ENCODE measurements at places on chromosomes 6 and 20. TPM values are rescaled to one million over a fixed set of nuclear protein-coding genes. Genes with fewer than 3 reads are reported as not detected.

- no peak for DNase-seq
- peaks cover 86% of the 10 kb centered on the region for H3K4me1 ChIP-seq
- H3K4me3 ChIP-seq: no peak overlapping the region
- H3K27me3 ChIP-seq: no peaks in the 10 kb centered on the region
Measured at GRCh38 chr6:18405477-18406293, 18.5 kb downstream of the RNF144B start.

DNA sequence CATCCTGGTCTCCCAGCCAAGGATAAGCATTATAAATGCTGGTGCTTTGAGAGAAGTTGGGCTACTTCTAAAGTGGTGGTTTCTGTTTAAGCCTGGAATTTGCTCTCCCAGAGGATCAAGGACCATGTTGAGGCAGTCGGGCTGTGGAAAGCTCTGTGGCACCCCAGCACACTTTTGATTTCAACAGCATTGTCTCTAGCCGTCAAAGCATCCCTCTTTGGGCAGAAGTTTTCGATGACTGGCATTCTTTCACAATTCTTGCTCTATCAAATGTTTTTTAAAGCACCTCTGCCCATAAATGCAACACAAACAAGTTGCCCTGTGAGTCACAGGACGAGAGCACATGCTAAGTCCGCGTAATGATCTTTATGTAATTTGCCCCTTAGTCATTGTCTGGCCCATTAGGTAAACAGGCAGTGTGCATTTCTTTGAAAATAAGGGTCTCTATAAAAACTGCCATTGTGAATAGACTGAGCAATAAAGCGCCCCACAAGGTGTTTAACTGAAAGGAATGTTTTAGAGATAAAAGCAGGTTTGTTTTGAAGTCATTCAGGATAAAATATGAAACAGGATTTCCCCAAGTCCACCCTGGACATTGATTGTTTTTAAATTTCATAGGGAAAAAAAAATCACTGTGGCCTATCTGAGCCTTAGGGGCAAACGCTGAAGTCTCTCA is 44.7 kb upstream of the FOXQ1 start:
- H3K4me3 ChIP-seq: no peak overlapping the region
- H3K36me3 ChIP-seq: no peaks in the 10 kb centered on the region
- no peaks in the 10 kb centered on the region for H3K27me3 ChIP-seq
- H3K27ac ChIP-seq: no peak overlapping the region
- H3K4me1 ChIP-seq: no peaks in the 10 kb centered on the region

GRCh38 chr6:74408844-74409243 is 712.8 kb downstream of the CD109 start:
- H3K27ac ChIP-seq: no peak overlapping the region
- no peaks in the 10 kb centered on the region for H3K36me3 ChIP-seq
- H3K4me3 ChIP-seq: no peak overlapping the region

GRCh38 chr6:10418862-10419748 is 4.2 kb upstream of the TFAP2A start:
- no peak for DNase-seq
- H3K4me3 ChIP-seq: no peak overlapping the region

- H3K4me1 ChIP-seq: peaks cover 14% of the 10 kb centered on the region
- no peak for DNase-seq
- no peaks in the 10 kb centered on the region for H3K27me3 ChIP-seq
- H3K36me3 ChIP-seq: no peaks in the 10 kb centered on the region
- H3K27ac ChIP-seq: peak overlapping the region; percentile 58
Measured at GRCh38 chr20:1473246-1474220, 6.9 kb upstream of the NSFL1C start.

DNA sequence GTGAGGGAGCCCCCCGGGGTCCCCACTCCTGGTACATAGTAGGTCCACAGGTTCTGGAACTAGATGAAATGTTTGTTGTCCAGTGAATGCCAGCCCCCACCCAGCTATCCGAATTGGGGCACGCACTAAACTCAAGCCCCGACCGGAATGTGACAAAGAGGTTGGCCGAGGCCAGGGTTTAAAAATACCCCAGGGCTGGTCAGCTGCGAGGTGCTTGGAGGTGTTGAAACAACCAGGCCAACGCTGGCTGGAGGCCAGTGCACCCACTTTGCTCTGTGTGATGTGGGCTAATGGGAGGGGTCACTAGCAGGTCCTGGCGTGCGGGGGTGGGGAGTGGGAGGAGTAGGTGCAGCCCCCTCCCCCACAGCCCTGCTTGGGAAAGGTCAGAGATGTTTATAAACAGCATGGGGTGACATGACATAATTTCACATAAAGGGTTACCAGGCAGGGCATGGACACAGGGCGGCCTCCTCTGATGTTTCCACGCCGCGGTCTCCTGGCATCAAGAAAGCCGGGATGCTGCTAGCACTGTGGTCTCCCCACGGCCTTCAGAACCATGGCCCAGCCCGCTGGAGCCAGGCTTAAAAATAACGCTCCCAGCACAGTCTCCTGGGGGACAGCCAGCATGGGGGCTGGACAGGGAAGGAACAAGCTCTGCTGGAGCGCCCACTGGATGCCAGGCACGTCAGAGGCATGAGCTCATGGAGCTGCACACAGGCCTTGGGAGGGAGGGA is 111.2 kb upstream of the PTPN1 start:
- H3K27ac ChIP-seq: peak overlapping the region; percentile 49
- H3K36me3 ChIP-seq: no peaks in the 10 kb centered on the region
- DNase-seq: peak; percentile 65
- H3K4me1 ChIP-seq: peaks cover 32% of the 10 kb centered on the region

DNA sequence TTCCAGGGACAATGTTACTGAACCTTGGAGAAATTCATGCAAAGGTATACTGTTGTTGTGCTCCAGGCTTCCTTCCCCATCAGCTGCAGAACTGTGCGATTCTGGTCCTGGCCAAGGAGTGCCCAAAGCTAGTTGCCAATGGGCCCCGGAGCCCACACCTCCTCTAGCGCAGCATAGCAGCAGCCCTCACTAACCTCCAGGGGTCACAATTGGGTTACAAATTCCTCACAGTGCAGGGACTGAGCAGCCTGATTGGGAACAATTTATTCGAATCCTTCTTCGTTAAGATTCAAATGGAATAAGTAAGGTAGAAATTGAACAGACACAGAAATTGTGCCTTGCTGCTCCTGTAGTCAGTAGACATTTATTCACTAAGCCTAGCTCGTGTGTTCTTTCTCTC is 284.9 kb downstream of the PRKN start:
- no peak overlapping the region for H3K4me3 ChIP-seq
- no peaks in the 10 kb centered on the region for H3K4me1 ChIP-seq
- H3K27ac ChIP-seq: no peak overlapping the region
- H3K36me3 ChIP-seq: no peaks in the 10 kb centered on the region
- no peak for DNase-seq

- DNase-seq: no peak
- no peak overlapping the region for H3K4me3 ChIP-seq
- H3K27me3 ChIP-seq: no peaks in the 10 kb centered on the region
- peaks cover 80% of the 10 kb centered on the region for H3K4me1 ChIP-seq
- peak overlapping the region; percentile 45 for H3K27ac ChIP-seq
Measured at GRCh38 chr6:16740097-16740496, 21.2 kb downstream of the ATXN1 start.

LHFPL5 gene
- not detected for total RNA-seq

SLC52A3 gene
- 2.7 TPM for total RNA-seq

GRCh38 chr6:153215242-153215641 is 84.2 kb upstream of the RGS17 start:
- no peak for DNase-seq
- H3K36me3 ChIP-seq: no peaks in the 10 kb centered on the region
- no peaks in the 10 kb centered on the region for H3K4me1 ChIP-seq
- no peak overlapping the region for H3K27ac ChIP-seq
- no peak overlapping the region for H3K4me3 ChIP-seq

DNA sequence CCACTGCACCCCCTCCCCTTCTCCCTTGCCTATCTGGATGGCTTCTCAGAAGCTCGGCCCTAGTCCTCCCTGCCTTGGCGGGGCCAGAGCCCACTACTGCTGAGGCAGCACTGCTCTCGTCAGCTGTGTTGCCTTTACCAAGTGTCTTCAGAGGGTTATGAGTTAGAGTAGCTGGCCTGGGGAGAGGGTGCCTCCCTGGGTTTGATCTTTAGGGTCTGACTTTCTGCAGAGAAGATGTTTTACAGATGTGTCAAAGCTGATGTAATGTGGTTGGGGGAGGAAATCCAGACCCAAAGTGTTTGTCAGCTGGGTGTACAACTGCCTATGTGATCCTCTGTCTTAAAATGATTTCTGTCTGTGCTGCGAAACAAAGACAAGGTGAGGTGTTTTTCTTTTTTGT is 30.4 kb upstream of the PI16 start:
- no peak overlapping the region for H3K27ac ChIP-seq
- DNase-seq: no peak
- H3K27me3 ChIP-seq: no peaks in the 10 kb centered on the region
- peaks cover 4% of the 10 kb centered on the region for H3K4me1 ChIP-seq
- H3K4me3 ChIP-seq: no peak overlapping the region

DNA sequence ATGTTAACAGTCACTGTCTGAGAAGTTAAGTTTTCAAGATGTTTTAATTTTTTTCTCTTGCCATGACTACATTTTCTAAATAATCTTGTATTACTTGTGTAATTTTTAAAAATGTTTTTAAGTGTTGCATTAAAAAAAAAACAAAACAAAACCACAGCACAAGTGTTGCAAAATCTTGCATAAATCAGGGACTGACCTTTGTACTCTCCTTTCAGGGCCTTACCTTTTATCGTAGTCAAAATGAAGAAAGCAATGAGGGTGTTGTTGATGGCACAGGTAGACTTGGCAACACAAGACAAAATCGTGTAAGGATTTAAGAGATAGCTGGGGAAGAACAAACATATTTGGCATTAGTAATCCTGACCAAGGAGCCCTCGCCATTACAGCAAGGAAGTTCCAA is 42.5 kb downstream of the PIGU start:
- no peaks in the 10 kb centered on the region for H3K4me1 ChIP-seq
- H3K36me3 ChIP-seq: no peaks in the 10 kb centered on the region
- DNase-seq: no peak
- no peak overlapping the region for H3K4me3 ChIP-seq

MAFB gene
- 29.8 TPM for total RNA-seq

DNA sequence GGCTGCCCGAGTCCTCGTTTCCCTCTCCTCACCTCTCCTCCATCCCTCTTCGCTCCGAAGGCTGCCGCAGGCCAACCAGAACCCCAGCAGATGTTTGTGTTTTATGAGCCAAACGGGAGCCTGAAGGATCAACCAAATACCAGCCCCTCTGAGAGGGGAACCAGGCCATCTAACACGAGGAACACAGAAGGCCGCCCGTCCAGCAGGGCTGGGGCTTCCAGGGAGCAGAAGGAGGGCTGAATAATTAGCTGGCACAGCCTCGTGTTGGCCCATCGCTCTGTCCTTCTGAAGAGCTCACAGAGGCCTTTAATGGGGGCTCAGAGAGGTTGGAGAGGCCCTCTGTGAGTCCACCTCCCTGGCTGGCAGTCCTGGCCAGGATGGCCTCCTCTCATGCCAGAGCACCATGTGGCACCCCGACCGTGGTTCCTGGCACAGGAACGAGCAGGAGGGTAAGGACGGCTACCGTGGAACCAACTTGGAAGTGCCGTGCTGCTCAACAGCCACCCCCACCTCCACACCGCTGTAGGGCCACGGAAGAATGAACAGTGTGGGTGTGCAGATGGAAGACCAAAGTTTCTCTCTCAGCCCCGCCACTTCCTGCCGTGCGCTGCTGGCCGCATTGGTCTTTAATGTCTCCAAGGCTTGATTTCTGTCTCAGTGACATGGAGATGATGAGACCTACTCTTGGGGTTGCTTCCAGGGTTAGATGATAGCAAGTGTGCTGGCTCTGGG is 155.2 kb downstream of the SCML4 start:
- H3K4me1 ChIP-seq: peaks cover 15% of the 10 kb centered on the region
- no peak overlapping the region for H3K4me3 ChIP-seq
- no peaks in the 10 kb centered on the region for H3K27me3 ChIP-seq
- H3K36me3 ChIP-seq: no peaks in the 10 kb centered on the region

FAM184A gene
- 13.3 TPM for total RNA-seq

GRCh38 chr6:90403489-90404381 is 107.1 kb upstream of the BACH2 start:
- H3K4me3 ChIP-seq: no peak overlapping the region
- H3K4me1 ChIP-seq: no peaks in the 10 kb centered on the region
- H3K36me3 ChIP-seq: no peaks in the 10 kb centered on the region
- no peak overlapping the region for H3K27ac ChIP-seq

GRCh38 chr6:111838749-111839484 is 34.3 kb downstream of the FYN start:
- H3K36me3 ChIP-seq: no peaks in the 10 kb centered on the region
- no peak for DNase-seq
- H3K4me1 ChIP-seq: no peaks in the 10 kb centered on the region
- H3K27me3 ChIP-seq: no peaks in the 10 kb centered on the region
- H3K27ac ChIP-seq: no peak overlapping the region
- no peak overlapping the region for H3K4me3 ChIP-seq

GRCh38 chr20:46137816-46138215 is 19.7 kb downstream of the CD40 start:
- no peak overlapping the region for H3K4me3 ChIP-seq
- no peak for DNase-seq
- peaks cover 96% of the 10 kb centered on the region for H3K27me3 ChIP-seq

TP53TG5 gene
- total RNA-seq: 0.44 TPM

GRCh38 chr6:151025076-151025475 is 159.6 kb downstream of the MTHFD1L start:
- no peaks in the 10 kb centered on the region for H3K27me3 ChIP-seq
- no peak overlapping the region for H3K4me3 ChIP-seq
- no peak overlapping the region for H3K27ac ChIP-seq
- DNase-seq: no peak

RBPJL gene
- not detected for total RNA-seq

GRCh38 chr20:33568378-33568777 is 78.5 kb downstream of the CBFA2T2 start:
- H3K4me3 ChIP-seq: no peak overlapping the region
- DNase-seq: peak; percentile 45
- H3K36me3 ChIP-seq: no peaks in the 10 kb centered on the region
- peaks cover 11% of the 10 kb centered on the region for H3K4me1 ChIP-seq

DNA sequence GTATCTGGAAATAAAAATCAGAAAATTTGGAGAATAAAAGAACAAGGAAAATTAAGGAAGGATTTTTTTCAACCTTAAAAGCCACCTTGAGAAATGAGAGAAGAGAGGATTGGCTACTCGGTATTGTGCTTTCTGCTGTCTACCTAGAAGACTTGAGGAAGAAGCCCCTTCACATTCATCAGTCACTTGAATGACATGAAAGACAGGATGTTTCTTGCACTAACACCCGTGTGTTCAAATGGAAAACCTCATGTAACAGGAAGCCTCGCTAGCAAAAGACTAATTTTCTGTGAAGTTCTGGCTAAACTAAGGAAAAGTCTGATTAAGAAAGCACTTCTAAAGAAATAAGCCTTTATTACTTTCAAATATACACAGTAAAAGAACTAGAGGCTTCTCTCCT is 69.9 kb downstream of the OLIG3 start:
- H3K36me3 ChIP-seq: no peaks in the 10 kb centered on the region
- H3K4me3 ChIP-seq: no peak overlapping the region
- DNase-seq: no peak
- H3K27me3 ChIP-seq: no peaks in the 10 kb centered on the region
- no peak overlapping the region for H3K27ac ChIP-seq
- H3K4me1 ChIP-seq: no peaks in the 10 kb centered on the region

DNA sequence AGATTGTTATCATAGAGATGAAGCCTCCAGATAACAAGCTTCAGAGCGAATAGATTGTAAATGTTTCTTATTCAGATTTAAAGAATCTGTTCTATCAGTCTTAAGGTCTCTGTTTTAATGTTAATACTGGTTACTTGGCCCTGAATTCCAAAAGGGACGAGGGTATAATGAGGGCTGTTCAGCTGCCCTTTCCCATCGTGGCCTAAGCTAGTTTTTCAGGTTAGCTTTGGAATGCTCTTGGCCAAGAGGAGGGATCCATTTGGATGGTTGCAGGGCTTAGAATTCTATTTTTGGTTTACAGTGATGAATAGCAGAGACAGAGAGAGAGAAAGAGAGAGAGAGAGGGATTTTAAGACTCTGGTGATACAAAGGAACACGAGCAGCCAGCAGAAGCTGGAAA is 62.8 kb upstream of the UFL1 start:
- no peaks in the 10 kb centered on the region for H3K27me3 ChIP-seq
- no peaks in the 10 kb centered on the region for H3K36me3 ChIP-seq
- no peak overlapping the region for H3K4me3 ChIP-seq
- no peak overlapping the region for H3K27ac ChIP-seq
- no peak for DNase-seq
